Left cardiac atrium (tissue), 4 donors: ENCODE measurements at places on chromosomes 5 and 9. TPM values are rescaled to one million over a fixed set of nuclear protein-coding genes. Genes with fewer than 3 reads are reported as not detected.

GRCh38 chr9:122463828-122464632 lies 13.7 kb downstream of the OR1J1 start:
- no peak for DNase-seq

DNA sequence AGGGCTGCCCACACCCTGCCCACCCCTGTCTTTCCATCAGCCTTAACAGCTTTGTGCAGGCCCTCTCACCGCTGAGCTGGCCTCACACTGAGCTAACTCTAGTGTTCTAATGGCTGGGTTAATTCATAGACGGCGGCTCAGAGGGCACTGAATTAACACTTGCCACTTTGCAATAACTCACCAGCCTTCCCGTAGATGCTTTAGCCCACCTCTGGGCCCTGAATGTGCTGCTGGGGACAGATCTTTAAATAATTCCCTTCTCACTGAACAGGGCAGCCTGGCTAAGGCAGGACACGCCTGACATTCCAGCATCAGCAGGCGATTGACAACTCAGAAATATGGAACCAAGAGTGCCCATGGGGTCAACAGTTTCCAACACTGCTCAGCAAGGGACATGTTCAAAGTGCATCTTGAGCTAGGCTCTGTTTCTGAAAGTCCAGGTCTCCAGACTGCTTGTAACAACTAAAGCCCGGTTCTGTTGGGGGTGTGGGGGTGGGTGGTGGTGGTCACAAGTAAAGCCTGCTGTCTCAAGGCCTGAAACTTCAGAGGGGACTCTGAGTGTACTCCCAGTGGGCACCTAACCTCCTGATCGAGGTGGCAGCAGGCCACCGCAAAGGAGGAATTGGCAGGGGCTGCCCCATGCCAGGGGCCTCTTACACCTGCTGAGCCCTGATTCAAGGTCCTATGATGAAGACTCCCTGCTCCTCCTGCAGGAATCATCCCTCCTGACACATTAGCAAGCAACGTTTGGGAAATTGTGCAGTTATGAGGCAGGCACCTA lies 248.3 kb downstream of the FSTL4 start:
- no peak for DNase-seq

The TUBB4B gene
- total RNA-seq = 324 TPM

DNA sequence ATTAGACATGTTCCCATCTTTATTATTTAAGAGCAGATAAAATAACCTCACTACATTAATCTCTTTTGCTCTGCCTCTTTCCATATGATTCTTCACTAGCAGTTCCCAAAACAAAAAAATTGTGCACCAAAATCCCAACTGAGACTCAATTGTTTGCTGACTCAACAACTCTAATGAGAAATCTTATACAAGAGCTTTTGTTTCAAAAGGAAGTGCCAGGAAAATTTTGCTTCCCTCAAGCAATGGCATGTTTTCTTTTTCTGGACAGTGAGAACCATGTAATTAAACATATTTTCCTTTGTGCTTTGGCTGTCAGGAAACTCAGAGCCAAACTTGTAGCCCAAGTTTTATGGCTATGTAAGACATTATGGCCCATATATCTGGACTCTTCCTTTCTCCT lies 62.0 kb downstream of the TMC1 start:
- DNase-seq = no peak

DNA sequence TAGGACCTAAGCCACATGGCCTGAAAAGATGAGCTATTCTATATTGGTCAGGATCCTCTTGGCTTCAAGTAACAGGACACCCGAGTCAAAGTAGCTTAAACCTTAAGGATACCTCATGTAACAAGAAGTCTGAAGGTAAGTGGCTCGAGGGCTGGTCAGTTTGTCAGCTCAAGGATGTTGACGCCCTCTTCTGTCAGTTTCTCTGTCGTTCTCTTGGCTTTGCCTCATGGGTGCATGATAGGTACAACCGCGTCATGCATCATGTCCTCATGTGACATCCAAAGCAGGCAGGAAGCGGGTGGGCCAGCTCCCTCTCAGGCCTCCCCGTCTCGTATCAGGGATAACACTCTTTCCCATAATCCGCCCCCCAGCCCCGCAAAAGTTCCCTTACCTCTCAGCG lies 22.1 kb upstream of the TCERG1 start:
- no peak for DNase-seq

The SYK gene
- total RNA-seq = 10.3 TPM

GRCh38 chr9:108967916-108968315 lies 33.7 kb downstream of the ABITRAM start:
- no peak for DNase-seq

The TLN1 gene
- total RNA-seq = 301 TPM

The SNX24 gene
- 15.1 TPM for total RNA-seq

GRCh38 chr9:10855847-10856246 lies 243.0 kb upstream of the PTPRD start:
- no peak for DNase-seq

DNA sequence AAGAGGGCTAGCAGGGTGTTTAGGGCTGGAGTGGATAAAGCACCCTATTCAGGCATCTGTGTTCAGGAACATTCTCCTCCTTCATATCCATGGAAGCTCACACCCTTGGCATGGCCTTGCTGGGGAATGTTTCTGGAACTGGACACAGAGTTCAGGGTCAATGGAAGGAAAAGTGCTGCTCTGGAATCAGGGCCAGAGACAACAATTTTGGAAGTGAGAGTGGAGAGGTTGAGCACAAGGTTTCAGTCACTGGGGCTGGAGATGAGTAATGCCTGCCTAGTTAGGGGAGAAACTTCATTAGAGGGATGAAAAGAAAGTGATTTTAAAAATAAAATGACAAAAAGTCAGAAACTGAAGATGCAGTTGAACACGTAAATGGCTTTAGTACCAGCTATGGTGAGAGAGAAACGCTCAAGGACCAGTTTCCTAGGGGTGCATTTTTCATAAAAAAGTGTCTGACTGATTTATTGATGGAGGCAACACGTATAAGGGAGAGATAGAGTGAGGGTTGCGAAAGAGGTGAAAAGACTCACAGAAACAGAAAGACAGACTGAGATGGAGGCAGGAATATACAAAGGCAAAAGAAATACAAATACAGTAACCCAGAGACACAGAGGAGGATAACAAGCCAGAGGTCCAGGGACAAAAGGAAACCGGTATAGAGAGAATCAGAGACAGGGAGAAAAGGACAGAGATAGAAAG lies 8.0 kb upstream of the TNFSF15 start:
- DNase-seq = no peak

- no peak for DNase-seq
These were observed 124.5 kb upstream of the FST start for GRCh38 chr5:53355931-53356330.

DNA sequence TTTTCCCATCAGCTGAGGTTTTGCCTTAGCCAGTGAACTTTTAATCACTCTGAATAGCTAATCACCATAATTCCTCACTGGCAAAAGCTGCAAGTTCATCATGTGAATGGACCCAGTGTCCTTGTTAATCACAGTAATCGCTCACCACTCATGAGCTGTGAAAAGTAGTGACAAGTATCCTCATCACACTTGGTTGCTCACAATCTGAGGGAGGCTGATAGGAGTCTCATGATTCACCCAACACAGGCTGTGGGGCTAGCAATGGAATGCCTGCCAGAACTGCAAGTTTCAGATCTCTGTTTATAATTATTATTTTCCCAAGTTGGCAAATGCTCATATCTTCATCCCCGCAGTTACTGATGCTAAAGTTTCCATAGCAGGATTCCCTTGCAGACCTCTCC lies 467.2 kb downstream of the KIF4B start:
- peak; percentile 24 for DNase-seq

DNA sequence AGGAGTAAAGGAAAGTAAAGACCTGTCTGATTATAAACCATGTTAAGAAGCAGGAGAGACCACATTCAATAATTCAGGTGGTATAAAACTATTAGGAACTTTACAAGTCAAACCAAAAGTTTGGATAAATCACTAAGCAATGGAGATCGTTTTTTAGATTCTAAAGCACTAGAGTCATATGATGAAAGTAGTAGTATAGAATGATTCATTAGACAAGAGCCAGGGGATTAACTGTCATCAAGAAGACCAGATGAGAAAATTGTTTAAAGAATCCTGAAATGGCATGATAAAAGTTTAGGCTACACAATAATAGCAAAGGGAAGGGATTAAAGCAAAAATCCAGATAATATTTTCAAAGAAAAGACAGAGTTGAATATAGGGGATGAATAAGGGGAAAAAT lies 12.9 kb upstream of the CARNMT1 start:
- no peak for DNase-seq

- no peak for DNase-seq
These were observed 93.7 kb downstream of the C9orf152 start for GRCh38 chr9:110114086-110114858.

- DNase-seq = no peak
These were observed 56.2 kb upstream of the SLC2A8 start for GRCh38 chr9:127340721-127341120.

- no peak for DNase-seq
These were observed 2.7 kb upstream of the IL12B start for GRCh38 chr5:159332800-159333544.

The SMIM33 gene
- not detected for total RNA-seq

- DNase-seq = no peak
These were observed 404.9 kb downstream of the CDK5RAP2 start for GRCh38 chr9:120175031-120175430.

DNA sequence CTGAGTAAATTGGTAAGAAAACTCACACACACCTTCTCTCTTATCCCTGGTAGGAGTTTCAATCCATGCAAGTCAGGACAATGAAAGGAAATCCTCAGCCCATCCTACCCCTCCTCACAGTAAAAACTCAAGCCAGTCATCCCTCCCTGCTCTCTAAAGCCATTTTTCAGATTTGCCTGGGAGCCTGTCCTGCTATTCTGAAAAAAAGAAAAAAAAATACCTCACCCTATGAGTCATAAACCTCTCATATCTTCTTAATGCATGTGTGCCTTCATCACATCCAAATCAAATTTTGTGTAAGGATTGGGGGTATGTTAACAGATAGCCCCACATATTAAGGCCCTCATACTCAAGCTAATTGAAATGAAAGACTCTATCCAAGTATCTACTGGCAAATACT lies 14.1 kb downstream of the UGT3A2 start:
- no peak for DNase-seq

- no peak for DNase-seq
These were observed 38.9 kb upstream of the TLX3 start for GRCh38 chr5:171270136-171270535.

- DNase-seq = no peak
These were observed 139.5 kb downstream of the NIPBL start for GRCh38 chr5:37015795-37016666.

- DNase-seq = no peak
These were observed 96.5 kb upstream of the PITX1 start for GRCh38 chr5:135130261-135131215.

The CTSV gene
- total RNA-seq = not detected

- no peak for DNase-seq
These were observed 6.1 kb downstream of the NRG2 start for GRCh38 chr5:140037012-140037411.

The UBE2R2 gene
- 33.5 TPM for total RNA-seq

The KYAT1 gene
- 10.8 TPM for total RNA-seq

GRCh38 chr5:126481243-126481642 lies 58.0 kb downstream of the GRAMD2B start:
- DNase-seq = no peak

The GPRIN1 gene
- total RNA-seq = 0.97 TPM

DNA sequence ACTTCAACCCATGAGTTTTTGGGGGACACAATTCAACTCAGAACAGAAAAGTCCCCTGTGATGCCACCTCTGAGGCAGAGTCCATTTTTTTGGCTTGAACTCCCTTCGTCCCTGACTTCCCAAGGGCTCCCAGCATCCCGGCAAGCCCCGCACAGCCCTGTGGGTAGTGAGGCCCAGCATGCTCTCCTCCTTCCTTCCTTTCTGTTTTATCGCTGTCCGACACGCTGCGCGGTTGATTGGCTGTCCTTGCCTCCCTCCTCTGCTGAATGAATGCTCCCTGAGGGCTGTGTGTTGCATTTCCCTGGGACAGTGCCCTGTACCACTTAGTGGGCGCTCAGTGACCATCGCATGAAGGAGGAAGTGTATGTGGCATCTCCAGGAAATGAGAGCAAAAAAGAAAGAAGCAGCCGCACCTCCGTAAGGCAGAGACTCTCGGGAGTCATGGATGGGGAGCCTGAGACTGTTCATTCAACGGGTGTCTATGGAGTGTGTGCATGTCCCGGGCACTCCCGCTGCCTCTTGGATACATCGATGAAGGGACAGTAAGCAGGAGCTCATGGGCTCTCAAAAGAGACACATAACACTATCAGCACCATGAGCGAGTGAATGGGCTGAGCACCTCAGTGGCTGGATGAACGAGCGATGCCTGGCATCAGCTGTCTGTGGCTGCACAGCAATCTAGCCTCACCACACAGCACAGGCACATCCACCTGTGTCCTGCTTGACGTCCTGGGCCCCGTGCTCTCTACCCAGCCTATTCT lies 10.1 kb upstream of the IRX4 start:
- peak; percentile 5 for DNase-seq

GRCh38 chr5:8456846-8457186 lies 587.9 kb downstream of the MTRR start:
- no peak for DNase-seq

DNA sequence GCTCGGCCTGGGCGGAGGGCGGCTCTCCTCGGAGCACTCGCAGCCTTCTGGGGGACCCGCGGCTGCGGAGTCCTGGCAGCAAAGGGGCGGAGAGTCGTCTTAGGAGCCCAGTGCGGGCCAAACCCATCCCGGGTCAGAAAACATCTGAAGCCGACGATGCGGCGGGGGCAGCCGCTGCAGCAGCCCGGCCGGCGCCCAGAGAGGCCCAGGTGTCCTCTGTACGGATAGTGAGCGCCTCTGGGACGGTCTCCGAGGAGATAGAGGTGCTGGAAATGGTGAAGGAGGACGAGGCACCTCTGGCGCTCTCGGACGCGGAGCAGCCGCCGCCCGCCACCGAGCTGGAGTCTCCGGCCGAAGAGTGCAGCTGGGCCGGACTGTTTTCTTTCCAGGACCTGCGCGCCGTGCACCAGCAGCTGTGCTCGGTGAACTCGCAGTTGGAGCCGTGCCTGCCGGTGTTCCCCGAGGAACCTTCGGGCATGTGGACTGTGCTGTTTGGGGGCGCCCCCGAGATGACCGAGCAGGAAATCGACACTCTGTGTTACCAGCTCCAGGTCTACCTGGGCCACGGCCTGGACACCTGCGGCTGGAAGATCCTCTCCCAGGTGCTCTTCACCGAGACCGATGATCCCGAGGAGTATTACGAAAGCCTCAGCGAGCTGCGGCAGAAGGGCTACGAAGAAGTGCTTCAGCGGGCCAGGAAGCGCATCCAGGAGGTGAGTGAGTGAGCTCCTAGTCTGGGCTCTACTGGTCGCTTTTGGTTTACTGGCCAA lies 1.2 kb downstream of the JMY start:
- peak; percentile 40 for DNase-seq

DNA sequence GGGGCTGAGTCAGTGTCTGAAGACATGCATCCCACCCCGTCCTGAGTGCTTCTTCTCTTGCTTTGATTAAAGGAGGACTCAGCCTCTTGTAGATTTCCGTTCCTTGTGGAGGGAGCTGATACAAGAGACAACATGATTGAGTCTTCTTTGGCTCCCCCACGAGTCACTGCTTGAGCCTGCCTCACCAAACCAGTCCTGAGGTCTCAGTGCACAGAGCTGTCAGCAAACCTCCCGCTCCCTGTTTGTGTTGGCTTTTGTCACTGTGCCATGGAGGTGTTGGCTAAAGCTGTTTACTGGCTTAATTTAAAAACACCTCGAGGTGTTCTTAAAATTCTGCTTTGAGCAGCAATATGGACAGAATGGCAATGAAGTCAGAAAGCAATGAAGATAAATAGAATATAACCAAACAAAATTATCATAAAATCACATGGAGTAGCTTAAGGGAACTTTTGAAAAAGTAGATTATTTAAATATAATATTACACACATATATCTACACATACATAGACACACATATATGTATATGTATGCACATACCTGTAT lies 234.1 kb upstream of the ANKRD55 start:
- DNase-seq = no peak

The C5orf58 gene
- not detected for total RNA-seq

The GFRA3 gene
- 1.7 TPM for total RNA-seq
